CD4-positive, alpha-beta T cell treated with Interleukin-4 for 4 hours (primary cell): ENCODE measurements at places on chromosomes 12 and 14.

- DNase-seq, result no peak
Observed at GRCh38 chr14:50528000-50528399, 4.4 kb downstream of the MAP4K5 start.

GRCh38 chr14:34715127-34715863 lies 902 bp upstream of the CFL2 start:
- DNase-seq, result no peak

DNA sequence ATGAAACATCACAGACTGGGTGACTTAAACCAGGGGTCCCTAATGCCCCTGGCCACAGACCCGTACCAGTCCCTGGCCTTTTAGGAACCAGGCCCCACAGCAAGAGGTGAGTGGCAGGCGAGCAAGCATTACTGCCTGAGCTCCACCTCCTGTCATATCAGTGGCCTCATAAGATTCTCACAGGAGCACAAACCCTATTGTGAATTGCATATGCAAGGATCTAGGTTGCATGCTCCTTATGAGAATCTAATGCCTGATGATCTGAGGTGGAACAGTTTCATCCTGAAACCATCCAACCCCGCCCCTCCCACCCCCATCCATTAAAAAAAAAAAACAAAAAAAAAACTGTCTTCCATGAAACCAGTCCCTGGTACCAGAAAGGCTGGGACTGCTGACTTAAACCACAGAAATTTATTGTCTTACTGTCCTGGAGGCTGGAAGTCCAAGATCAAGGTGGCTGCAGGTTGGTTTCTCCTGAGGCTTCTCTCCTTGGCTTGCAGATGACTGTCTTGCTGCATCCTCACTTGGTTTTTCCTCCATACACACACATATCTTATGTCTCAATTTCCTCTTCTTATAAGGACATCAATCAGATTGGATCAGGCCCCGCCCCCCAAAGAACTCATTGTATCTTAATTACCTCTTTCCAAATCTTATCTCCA lies 235.9 kb downstream of the CHST11 start:
- DNase-seq, result no peak

DNA sequence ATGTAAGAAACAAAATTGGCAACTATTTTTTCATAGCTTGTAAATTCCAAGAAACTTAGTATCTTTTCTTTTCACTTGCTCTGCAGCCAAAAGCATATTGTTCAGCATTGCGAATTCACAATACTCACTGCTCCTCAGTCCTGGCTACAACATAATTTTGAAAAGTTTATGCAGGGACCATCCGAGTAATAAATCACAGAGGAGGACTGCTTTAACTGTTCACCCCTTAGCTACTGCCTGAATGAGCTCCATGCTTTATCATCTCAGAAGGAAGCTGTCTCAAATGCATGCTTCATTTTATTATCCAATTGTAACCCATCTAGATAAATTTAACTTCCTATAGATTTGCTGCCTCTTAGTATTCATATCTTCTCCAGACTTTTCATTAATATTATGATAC lies 827.8 kb downstream of the DIO2 start:
- no peak for DNase-seq
